ENCODE measurements at places on chromosomes 16 and 17.

GRCh38 chr17:4332296-4332970 is 34.0 kb downstream of the UBE2G1 start:
- DNase-seq = no peak

GRCh38 chr16:85583491-85584181 is 29.5 kb upstream of the GSE1 start:
- no peak for DNase-seq

- no peak for DNase-seq
Observed at GRCh38 chr16:49262501-49262900, 19.1 kb downstream of the CBLN1 start.

GRCh38 chr17:63568563-63568962 is 18.3 kb downstream of the DCAF7 start:
- DNase-seq = no peak

GRCh38 chr16:29730649-29731048 is 15.1 kb downstream of the C16orf54 start:
- DNase-seq = no peak

- no peak for DNase-seq
Observed at GRCh38 chr16:53936052-53936451, 232.1 kb downstream of the FTO start.

- DNase-seq = no peak
Observed at GRCh38 chr17:77068915-77069314, 71.9 kb upstream of the SEC14L1 start.

GRCh38 chr16:49747654-49748053 is 108.3 kb downstream of the ZNF423 start:
- DNase-seq = no peak

DNA sequence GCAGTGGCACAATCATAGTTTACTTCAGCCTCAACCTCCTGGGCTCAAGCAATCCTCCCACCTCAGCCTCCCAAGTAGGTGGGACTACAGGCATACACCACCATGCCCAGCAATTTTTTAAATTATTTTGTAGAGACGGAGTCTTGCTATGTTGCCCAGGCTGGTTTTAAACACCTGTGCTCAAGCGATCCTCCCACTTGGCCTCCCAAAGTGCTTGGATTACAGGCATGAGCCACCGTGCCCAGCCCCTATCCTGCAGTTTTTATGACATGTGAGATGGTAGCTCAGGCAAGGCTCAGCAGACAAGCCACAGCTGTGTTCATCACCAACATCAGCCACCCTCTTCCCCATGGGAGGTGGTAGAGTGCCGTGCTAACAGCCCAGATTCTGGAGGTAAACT is 46.2 kb upstream of the TNRC6A start:
- no peak for DNase-seq

- no peak for DNase-seq
Observed at GRCh38 chr16:75497558-75497957, 2.3 kb upstream of the CHST6 start.

DNA sequence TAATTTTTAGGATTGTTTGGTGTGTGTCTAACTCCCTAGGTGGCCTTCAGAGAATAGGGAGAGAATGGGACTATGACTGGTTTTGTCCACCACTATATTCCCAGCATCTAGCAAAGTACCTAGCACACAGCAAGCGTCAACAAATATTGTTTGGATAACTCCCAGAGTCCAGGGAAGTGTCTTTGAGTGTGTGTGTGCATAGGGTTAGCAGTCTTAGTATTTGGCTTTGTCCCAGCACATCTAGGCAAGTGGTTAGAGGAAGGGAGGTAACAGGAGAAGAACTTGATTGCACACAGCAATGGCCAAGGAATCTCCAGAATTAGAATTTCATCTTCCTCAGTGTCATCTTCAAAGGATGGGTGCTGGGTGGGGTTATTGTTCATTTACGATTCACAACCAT is 385.4 kb upstream of the CDH5 start:
- no peak for DNase-seq

GRCh38 chr17:38751144-38751807 is 1.3 kb upstream of the PSMB3 start:
- no peak for DNase-seq

Measured in stimulated activated CD4-positive, alpha-beta T cell treated with anti-CD3 and anti-CD28 coated beads, Interleukin-2, amount 100 ng/mL, for 4 hours (primary cell).